ENCODE measurements at places on chromosomes 6 and 20.

GRCh38 chr20:61369731-61370520 lies 117.9 kb downstream of the CDH4 start:
- DNase-seq, result no peak

DNA sequence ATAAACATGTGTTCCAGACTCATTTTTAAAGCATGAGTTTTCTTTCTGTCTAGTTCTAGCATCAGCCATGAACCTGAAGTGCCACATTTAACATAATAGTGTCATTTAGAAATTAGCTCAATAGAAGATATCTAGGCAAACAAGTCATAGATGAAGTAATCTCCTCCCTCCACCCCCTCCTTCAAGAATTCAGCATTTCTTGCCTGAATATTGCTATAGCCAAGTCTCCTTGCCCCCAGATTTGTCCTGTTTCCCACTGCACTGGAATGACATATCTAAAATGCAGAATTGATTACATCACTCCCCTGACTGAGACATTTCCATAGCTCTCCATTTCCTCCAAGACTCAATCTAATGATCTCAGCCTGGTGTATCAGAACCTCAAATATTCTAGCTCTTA lies 134.9 kb upstream of the BACH2 start:
- DNase-seq, result no peak

- no peak for DNase-seq
Measured at GRCh38 chr6:131687022-131687421, 14.2 kb downstream of the OR2A4 start.

GRCh38 chr6:116444575-116444974 lies 16.6 kb upstream of the CALHM6 start:
- no peak for DNase-seq

DNA sequence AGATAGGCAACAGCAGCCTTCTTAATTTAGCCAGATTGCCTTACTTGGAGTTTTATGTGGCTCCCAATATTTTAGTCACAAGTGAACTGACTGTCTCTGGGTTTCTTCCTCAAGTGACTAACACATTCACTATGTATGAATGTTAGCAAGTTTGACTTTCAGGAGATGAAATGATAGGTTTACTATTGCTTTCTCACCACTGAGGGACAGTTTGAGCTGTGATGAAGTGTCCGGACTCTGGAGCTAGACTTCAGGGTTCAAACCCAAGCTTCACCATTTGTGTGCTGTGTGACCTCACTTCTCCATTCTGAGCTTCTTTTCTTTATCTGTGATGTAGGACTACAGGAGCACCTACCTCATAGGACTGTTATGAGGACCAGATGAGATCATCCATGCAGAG lies 8.2 kb downstream of the DHX35 start:
- no peak for DNase-seq

- DNase-seq, result no peak
Measured at GRCh38 chr6:30691208-30691847, 544 bp upstream of the NRM start.

- DNase-seq, result no peak
Measured at GRCh38 chr20:34632870-34633452, 43.9 kb downstream of the PIGU start.

GRCh38 chr6:156795825-156796224 lies 18.6 kb downstream of the ARID1B start:
- peak; percentile 45 for DNase-seq

DNA sequence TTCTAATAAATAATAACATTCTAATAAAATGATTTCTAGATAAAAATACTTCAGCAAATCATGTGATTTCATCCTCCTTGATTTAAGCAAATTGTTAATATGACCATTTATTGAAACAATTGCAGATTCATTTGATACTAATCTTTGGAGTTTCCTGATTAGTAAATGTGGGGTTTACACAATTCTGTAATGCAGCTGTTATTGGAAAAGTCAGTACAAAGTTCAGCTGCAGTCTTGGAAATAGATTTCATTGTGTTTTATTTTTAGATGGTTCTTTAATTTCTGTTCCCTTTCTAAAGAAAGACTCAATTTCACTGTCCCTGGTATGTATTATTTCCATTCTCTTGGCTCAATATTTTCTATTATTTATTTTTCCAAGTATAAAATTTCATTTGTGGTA lies 342.0 kb downstream of the TBC1D32 start:
- DNase-seq, result no peak

- DNase-seq, result no peak
Measured at GRCh38 chr20:1431158-1431557, 35.5 kb downstream of the NSFL1C start.

- no peak for DNase-seq
Measured at GRCh38 chr6:20722455-20722854, 188.2 kb downstream of the CDKAL1 start.

- DNase-seq, result no peak
Measured at GRCh38 chr6:39811835-39812345, 19.7 kb downstream of the DAAM2 start.

- no peak for DNase-seq
Measured at GRCh38 chr20:54107600-54108325, 37.4 kb upstream of the BCAS1 start.

GRCh38 chr20:55354720-55355119 lies 650.6 kb downstream of the CBLN4 start:
- no peak for DNase-seq

GRCh38 chr6:36340618-36341454 lies 4.1 kb upstream of the BNIP5 start:
- peak; percentile 90 for DNase-seq

DNA sequence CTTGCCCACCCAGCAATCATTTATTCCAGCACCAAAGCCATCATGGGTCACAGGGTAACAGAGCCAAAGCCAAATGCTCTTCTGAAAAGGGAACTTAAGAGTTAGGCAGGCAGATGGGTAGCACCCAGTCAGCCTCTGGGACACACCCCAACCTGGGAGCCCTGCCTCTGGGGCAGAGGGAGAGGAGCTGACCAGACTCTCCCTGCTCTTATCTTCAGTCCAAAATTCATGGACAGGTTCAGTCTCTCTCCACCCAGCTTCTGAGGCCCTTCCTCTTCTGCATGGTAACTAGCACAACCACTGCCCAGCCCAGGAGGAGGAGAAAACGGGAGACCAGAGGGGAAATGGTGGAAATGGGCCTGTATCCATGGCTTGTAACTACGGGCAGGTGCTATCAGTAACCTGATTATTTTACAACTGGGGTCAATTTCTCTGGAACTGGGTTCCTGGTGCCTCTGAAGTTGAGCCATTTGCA lies 105.4 kb downstream of the NOL4L start:
- peak; percentile 9 for DNase-seq

Data from left ventricle myocardium superior (tissue), 1 donor.